Activated naive CD4-positive, alpha-beta T cell treated with anti-CD3 and anti-CD28 coated beads for 36 hours (primary cell): ENCODE measurements at places on chromosomes 2 and 18.

- DNase-seq = no peak
These were observed 393.5 kb downstream of the MTX2 start for GRCh38 chr2:176662753-176663152.

GRCh38 chr18:58196881-58197872, 153.2 kb downstream of the NEDD4L start:
- no peak for DNase-seq

- DNase-seq = no peak
These were observed 690.1 kb upstream of the KLHL29 start for GRCh38 chr2:22694856-22695255.

DNA sequence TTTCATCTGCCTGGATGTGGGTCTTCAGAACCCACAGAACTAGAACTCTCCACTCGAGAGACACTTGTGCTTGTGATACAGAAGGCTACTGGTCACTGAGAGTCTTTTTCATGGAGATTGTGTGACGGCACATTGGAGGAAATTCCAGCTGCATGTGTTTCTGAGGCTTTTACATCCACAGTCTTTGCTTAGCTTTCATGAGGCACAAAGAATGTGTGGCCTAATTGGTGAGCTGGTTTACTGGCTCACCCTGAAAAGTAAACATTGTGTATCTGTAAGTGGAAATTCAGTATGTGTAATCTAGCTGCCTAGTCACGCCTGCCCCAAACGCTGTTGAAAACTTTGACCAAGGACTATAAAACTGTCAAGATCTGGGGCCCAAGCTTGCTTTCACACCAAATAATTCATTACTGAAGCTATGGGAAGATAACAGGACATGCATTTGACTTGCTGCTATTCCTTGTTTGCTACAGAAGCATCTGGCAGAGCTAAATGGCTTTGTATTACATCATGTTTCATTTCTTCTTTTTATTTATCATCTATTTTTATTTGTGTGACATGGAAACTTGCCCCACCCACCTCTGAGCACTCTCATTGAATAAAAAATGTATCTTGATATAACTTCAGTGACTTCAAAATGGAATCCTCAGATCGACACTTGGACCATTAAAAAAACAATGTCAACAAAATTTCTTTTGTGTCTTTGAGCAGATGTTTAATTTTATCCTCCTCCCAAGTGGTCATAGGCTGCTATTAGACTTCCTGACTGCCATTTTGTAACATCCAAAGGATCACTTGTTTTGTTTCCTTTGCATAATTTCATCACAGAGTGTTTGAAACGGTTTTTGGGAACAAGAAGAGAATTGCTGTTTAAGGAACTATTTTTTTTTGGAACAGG, 80.2 kb downstream of the EFEMP1 start:
- no peak for DNase-seq

DNA sequence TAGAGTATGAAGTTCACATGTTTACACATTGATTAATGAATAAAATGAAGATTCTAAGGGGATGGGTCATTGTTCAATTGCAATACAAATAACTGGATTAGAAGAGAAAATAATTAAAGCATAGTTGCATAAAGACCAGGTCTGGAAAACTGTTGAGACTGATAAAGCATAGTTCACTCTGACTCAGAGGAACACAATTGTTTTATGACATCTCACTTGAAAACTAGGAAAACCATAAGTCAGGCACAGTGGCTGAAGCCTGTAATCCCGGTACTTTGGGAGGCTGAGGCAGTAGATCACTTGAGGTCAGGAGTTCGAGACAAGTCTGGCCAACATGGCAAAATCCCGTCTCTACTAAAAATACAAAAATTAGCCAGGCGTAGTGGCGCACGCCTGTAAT, 46.7 kb downstream of the PLA2R1 start:
- DNase-seq = no peak

- DNase-seq = peak; percentile 56
These were observed 1.1 kb downstream of the IGFBP5 start for GRCh38 chr2:216694082-216694825.

- no peak for DNase-seq
These were observed 16.7 kb downstream of the IL1R1 start for GRCh38 chr2:102159295-102159694.

DNA sequence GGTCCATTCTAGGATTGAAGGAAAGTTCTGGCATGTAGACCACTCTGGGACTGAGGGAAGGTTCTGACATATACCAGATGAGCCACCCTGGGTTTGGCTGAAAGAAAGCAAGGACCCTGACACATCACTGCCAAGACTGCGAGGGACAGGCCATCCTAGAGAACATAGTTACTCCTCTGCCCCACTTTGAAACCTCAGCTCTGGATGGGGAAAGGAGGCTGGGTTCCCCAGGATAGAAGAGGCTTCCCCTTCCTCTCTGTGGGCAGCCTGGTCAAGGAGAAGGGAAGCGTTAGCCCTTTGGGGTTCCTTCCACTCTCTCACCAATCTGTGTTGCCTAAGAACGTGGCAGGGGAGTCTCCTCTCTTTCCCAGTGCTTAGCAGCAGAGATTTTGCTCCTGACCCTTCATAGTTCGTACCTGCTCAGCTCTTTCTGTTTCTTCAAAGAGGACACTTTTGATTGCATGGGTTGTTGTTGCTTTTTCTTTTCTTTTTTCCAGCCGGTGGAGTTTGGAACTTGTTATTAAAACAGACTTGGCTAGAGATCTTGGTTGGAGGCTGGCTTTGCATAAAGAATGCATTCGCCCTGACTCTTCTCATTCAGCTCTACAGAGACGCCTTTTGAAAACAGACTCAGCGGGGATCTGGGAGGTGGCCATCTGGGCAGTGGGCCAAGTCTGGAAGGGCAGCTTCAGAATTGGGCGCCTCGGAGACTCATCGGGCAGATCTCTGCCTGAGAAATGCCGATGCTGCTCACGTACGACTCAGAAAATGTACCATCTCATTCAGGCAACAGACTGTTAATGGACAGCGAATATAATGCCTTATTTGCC, 166.1 kb downstream of the CLIP4 start:
- DNase-seq = no peak

DNA sequence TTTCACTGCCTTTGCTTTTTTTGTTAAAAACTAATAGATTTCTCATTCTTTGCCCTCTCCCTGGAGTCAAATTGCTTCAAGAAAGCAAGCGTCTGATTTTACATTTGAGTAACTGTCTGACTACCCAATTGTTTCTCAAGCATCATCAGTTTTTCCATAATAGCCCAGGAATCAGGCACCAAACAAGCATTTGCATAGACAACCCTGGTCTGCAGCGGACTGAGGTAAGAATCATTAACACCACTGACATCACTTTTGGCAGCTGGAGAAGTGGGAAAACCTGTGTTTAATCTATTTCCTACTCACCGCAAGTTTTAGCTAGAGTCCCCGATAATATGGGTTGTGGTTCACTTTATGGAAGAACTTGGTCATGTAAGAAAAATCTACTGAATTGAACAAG, 55.7 kb downstream of the IRS1 start:
- DNase-seq = no peak

- no peak for DNase-seq
These were observed 25.1 kb downstream of the FBXO48 start for GRCh38 chr2:68441994-68442322.

- DNase-seq = peak; percentile 38
These were observed 124.9 kb downstream of the RDH14 start for GRCh38 chr2:18435426-18436037.

DNA sequence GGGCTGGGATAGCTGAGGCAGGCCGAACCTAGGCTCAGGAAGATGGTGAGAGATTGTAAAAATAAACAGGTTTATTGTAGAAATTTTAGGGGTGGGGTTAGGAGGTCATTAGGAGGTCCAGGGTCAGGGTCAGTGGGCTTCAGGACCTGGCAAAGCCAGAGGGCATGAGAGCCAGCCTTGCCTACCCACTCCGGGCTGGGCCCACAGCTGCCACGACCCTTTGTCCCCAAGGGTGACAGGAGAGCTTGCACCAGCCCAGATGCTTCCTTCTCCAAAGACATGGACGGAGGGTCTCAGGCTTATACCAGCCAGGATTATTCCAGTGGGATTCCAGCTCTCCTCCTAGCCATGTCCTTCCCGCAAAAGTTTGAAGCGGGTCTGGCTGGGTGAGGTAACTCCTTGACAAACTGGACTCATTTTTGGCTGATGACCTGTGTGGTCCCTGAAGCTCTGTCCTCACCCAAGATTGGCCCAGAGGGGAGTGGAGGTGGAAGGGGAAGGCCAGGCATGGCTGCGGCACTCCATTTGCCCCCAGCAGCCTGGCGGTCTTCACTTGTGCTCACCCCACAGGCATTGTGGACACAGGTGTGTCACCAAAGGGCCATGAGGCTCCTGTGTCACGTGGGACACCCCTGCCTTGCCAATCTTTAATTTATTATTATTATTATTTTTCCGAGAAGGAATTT, 23.8 kb upstream of the ATOH8 start:
- DNase-seq = no peak

DNA sequence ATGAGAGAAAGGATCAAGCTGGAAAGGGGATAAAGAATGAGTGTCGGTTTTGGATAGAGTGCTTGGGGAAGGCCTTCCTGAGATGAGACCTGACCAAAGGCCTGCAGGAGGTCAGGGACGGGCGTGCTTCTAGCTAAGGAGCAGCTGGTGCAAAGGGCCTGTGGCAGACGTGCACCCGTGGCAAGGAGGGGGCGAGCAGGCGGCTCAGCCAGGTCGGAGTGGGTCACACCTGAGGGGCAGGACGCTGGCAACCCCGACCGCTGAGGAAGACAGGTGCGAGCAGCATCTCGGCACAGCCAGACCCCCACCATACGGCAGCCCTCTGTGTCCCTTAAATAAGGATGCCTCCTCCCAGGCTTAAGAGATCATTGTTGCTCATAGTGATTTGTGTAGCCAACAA, 48.1 kb downstream of the ODC1 start:
- DNase-seq = no peak

DNA sequence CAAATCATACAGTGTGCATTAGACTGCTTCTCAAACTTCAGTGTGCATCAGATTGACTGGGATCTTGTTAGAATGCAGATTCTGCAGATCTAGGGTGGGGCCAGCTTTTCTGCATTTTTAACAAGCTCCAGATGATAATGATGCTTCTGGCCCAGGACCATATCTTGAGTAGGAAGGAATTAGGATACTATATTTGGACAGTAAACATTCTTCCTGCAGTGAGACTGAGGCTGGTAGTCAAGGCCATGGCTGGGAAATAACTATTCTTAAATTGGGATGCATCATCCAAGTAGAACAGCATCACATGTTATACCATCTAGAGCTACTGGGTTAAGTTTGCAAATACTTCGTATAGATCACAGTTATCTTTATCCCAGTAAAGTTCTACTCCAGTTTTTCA, 28.4 kb upstream of the ARMC9 start:
- no peak for DNase-seq

DNA sequence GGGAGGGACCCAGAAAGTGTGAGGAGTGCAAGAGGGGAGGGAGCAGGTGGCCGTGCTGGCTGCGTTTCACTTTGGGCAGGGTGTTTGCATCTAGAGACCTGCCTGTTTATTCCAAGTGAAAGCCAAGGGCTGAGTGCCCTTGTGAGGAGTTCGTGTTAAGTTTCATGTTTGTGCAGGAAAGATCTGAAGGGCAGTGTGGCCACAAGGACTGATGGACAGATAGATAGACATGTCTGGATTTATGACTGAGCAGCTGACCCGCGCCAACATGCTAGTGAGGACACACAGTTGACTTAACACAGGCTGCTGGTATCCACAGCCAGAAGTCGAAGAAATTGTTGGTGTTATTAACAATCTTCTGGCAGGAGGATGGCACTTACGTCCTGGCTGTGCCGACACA, 387.6 kb upstream of the TNP1 start:
- no peak for DNase-seq

DNA sequence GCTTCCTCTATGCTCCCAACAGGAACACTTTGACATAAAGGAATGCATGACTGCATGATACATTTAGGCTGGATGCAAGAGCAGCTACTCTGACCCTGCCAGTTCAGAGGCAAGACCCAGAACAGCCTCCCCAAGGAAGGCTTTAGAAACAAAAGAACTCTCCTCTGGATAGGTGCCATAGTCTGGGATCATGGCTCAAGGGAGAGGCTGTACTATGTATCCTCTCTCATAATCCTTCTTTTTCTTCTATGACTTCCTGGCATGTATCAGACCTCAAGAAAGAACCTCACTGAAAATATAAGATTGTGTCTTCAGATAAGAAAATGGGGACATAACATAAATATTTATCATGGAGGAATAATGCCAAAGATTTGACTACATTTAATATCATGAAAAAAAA, 194.0 kb upstream of the LYPD1 start:
- DNase-seq = no peak

GRCh38 chr18:41378598-41378997, 576.4 kb upstream of the PIK3C3 start:
- DNase-seq = no peak

- DNase-seq = no peak
These were observed 58.3 kb downstream of the LAMA1 start for GRCh38 chr18:7059276-7059675.

- no peak for DNase-seq
These were observed 167.7 kb downstream of the ZFP36L2 start for GRCh38 chr2:43058726-43059110.

DNA sequence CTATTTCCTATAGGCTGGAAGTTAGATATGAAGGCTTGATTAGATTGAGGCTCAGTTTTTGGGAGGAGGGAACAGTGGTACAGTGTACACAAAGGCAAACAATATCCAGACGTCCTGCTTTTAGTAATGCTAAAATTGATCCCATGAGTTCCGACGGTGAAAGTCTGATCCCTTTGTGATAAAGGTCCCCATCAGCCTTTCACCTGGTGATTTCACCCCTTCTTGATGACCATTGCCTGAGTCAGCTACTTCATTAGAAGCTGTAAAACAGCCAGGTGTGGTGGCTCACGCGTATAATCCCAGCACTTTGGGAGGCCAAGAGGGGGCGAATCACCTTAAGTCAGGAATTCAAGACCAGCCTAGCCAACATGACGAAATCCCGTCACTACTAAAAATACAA, 29.7 kb downstream of the TWSG1 start:
- DNase-seq = no peak

DNA sequence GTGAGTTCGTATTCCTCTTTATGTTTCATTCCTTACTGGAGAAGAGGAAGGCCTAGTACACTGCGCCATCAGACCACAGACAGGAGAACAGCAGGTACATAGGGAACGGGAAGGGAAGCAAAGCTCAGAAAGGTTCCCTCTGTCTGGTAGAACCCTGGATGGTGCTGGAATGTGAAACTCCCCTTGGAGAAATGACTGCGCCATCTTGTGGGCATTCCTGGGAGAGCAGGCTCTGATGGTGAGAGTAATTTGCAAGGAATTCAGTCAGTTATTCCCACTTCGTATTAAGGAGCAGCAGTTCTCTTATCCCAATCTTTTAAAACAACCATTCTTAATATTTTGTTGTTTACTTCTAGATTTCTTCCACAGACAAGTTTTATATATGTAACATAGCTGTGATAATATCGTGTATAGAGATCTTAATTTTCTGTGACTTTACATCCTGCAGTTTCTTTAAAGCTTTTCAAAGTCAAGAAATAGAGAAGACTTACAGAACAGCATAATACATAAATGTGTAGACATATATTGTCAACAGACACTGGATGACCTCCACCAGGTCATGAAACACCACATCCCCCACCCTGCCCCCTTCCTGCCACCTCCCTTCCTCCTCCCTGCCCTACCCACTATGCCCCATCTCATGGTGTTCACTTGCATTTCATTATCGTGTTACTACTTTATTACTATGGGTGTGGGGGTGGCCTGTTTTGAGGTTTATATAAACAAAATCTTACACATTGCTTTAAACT, 83.9 kb downstream of the ARHGEF4 start:
- peak; percentile 76 for DNase-seq

- DNase-seq = no peak
These were observed 906.0 kb upstream of the CHAC2 start for GRCh38 chr2:52861596-52861995.

- DNase-seq = no peak
These were observed 15.7 kb downstream of the CREG2 start for GRCh38 chr2:101371636-101372035.
